BE2C (cell line): ENCODE measurements at places on chromosomes 1 and 21.

DNA sequence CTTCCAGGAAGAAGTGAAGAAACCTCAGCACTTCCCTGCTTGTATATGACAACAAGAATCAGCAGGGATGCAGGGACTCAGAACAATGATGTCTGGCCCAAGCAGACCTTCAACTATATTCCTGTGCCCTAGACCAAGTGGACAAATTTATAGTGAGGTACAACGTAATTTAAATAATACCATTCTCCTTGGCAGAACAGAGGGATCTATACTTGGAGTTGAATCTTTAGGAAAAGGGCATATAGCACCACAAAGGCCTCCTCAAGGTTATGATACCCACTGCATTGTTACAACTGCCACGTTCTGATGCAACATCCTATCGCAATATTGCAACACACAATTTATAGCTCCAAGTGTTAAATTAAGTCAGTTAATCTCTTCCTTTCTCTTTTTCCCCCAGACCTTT, 29.1 kb upstream of the GFI1 start:
- DNase-seq = no peak

GRCh38 chr1:161511756-161512060, 6.5 kb downstream of the FCGR2A start:
- DNase-seq = no peak

DNA sequence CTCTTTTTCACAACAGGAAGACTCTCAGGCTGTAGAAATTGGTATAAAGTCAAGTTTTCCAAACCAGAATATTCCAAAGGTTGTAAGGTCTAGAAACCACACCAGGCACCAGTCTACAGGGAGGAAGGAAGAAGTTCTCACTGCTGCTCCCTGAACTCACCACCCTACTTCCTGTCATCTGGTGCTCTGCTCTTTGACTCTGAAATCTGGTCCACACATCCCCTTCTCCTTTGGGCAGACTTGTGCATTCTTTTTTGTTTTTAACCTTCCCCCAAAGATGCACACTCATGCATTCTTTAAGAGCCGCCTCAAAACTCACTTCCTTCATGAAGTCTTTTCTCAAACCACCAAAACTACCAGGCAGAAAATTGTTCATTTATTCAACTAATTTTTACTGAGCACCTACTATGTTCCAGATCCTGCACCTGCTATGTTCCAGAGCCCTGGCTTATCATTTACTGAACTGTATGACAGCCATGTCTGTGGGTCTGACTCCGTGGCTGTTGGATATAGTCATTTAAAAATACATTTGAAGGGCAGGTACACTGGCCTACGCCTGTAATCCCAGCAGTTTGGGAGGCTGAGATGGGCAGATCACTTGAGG, 30.1 kb upstream of the EPS15 start:
- no peak for DNase-seq

DNA sequence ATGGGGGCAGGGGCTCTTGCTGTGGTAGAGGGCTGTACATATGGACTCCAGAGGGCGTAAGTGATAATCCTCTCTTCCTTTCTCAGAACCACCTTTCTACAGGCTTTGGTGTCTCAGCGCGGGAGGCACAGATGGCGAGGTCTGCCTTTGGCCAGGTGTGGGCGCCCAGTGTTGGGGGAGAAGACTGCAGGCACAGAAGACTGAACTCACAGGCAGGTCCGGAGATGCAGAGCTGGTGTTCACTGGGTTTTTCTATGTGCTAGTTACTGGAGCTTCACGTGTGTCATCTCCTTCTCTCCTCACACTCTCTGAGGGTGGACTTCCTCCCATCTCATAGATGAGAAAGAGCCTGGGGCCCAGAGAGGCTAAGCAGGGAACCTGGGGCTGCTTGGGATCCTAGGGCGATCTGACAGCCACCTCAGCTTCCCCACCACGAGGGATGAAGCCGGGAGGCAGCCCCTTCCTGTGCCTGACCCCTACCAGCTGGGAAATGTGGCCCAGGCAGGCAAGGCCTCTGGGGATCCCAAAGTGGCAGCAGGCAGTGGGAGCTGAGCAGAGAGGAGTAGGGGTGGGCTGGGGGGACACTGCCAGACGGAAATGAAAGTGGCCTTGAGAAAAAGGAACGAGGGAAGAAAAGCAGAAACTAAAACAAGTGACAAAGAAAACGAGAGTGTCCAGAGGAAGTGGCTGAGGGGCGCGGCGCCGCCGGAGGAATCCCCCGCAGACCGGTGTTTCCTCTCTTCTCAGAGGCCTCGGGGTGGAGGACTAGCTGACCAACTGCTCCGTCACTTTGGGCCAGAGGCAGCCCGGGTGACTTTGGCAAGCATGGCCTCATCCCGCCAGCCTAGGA, 191.6 kb downstream of the HIVEP3 start:
- no peak for DNase-seq

DNA sequence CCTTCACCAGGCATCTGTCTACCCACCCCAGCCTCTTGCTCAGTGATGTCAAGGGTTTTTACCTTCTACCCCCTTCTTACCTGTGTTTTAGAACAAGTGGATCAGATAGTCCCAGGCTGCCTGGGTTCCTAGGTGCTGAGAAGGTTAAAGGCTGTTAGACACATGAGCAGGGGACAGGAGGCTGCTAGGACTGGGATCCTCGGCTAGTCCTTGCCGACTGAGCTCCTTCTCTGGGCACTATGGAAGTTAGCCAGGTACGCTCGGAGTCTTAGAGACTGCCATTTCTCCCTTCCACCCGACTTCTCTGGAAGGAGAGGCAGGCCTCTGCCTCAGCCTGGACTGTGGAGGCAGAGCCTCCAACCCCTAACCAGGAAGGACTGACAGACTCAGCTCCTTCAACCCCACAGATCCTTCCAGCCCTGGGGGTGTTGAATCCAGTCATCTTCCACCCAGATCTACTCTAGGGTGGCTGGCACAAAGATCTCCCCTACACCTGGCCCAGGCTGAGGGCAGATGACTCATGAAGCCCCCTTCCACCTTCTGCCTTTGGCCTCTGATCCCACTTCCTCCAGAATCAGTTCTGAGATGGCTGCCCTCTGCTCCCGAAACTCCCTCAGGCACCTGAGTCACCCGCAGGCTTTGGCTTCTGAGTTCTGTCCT, at the start of gene DYNLT4:
DYNLT4 (minus strand) TSS at position 648 of the 660 bp plus-strand sequence. CDS start 683 bp downstream, outside the sequence.
- DNase-seq = no peak

DNA sequence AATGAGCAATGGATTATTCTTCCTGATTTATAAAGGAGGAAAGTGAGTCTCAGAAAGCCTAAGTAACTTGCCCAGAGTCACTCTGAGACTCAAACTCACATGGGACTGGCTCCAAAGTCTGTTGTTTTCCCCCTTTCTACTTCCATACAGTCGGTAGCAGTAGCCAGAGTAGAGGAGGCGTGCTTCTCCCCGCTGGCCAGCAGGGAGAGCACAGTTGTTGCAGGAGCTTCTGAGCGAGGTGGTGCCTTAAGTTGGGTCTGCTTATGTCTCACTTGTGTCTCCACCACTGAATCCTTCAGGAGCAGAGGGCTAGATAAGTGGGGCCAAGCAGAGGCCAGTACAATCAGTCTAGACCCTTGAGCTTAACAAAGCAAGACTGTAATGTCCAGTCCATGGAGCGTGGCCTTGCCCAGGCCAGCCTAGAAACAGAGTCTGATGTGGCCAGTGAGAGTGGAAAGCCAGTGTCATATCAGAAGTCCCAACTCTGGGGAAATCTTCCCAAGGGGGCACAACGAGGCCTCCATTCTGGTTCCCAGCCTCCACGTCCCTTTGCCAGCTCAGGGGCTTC, 181.9 kb downstream of the ZSCAN20 start:
- DNase-seq = no peak

GRCh38 chr1:244090645-244091044, 39.6 kb downstream of the ZBTB18 start:
- no peak for DNase-seq

DNA sequence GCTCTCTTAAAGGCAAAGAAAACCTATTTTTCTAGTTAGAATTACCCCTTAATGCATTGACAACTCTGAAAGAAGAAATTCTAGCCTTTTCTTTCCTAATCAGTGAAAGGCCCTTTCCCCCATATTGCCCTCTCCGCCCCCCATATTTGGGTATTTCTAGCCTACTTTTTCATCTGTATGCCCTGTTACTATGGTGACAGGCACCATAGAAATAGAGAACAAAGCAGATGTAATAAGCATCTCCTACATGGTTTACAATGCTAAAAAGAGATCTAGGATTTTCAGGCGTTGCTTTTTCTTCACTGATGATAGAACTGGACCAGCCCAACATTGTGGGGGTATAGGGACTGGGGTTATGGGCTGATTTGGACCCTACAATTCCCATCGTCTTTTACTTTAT, 14.5 kb downstream of the LRRC8B start:
- DNase-seq = no peak

- DNase-seq = no peak
Measured at GRCh38 chr1:244634546-244634945, 18.4 kb upstream of the DESI2 start.

GRCh38 chr1:19390166-19390850, 78.2 kb downstream of the SLC66A1 start:
- no peak for DNase-seq

GRCh38 chr1:231519166-231519565, 9.3 kb upstream of the TSNAX start:
- no peak for DNase-seq

GRCh38 chr1:198655459-198656121, 16.8 kb downstream of the PTPRC start:
- DNase-seq = no peak

GRCh38 chr21:34865400-34866241, 183.5 kb downstream of the RUNX1 start:
- no peak for DNase-seq

DNA sequence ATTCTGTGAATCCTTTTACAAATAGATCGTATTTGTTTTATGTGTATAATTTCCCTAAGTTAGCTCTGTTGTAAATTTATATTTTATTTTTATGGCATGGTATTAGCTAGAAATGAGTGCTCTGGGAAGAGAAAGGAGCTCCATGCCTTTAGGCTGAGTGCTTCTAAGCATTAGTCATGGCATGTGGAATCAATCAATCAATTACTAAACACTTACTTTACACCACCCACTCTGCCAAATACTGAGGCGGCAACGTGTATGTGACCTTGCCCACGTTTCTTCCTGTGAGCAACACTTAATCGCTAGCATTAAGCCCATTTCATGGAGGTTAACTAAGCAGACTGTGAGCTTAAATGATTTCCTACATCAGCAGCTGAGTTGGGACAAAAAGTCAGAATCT, 7.2 kb upstream of the BECN2 start:
- no peak for DNase-seq

DNA sequence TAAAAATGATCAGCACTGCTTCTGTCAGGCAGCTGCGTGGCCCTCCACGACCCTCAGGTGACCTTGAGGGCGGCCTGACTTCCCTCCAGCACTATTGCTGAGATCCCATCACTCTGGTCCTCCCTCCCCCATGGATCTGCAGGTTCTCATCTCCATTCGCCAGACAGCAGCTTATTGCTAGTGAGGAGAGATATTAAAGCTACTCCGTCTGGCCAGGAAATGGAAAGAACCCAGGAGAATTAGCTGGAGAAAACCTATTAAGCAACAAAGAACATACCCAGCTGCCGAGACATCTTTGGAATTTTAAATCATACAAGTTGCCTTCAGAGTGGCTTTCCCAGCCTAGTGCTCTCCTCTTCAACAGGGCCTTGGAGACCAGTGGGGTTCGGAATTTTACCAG, 25.7 kb upstream of the KCNN3 start:
- DNase-seq = no peak

GRCh38 chr1:95033843-95034242, 38.9 kb downstream of the ALG14 start:
- no peak for DNase-seq

- no peak for DNase-seq
Measured at GRCh38 chr21:38255571-38256117, 1.1 kb upstream of the KCNJ15 start.

- DNase-seq = no peak
Measured at GRCh38 chr1:96409689-96410088, 311.9 kb upstream of the PTBP2 start.

GRCh38 chr1:91637539-91637994, 136.9 kb downstream of the CDC7 start:
- no peak for DNase-seq

DNA sequence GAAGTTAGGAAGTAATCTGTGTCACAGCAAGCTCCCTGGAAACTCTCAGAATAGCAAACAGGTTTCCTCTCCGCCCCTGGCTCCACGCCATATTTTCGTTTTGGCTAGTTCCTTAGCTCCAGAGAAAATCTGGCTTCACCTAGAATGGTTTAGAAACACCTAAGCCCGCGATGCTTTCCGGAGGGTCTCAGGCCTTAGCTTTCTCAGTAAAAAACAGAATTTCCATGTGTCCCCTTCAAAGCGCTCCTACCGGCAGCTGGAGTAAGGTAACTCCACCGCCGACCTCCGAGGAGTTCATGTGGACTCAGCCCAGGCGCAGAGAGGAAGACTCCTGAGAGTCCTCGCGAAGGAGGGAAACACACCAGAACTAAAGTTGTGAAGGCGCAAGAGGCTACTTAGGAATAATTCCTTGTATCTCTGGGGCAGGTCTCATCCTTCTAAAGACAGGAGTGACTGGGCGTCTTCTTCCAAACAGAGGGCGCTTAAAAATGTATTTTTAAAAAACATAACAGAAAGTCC, 406 bp downstream of the KIAA0040 start:
- no peak for DNase-seq

DNA sequence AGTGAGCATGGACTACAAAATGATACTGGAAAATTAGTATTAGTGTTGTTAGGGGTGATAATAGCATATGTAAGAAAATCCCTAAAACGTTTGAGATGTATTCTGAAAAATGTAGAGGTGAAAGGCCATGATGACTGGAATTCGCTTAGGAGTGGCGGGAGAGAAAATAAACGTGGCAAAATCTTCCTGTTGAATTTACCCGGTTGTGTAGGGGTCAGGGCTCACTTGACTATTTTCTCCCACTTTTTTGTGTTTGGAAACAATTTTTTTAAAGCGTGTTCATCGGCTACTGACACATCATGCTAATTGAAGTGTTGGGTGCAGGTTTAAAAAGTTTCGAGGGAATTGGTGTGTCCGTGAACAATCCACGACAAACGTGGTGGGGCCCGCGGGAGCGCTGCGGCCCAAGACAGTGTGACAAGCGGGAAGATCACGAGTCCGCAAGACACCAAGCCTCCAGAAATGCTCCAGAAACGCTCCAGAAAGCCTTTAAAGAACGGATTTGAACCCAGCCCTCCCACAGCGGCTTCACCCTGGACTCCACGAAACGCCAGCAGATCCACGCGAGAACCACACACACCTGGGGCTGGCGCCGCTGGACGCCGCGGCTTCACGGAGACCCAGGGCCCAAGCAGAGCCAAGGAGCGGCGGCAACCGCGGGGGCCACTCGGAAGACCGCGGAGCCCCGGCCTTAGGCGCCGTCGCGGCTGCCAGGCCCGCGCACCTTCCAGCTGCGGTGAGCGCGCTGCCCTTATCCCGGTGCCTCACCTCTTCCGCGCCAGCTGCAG, 573 bp downstream of the PSMG1 start:
- DNase-seq = no peak
